ENCODE measurements at places on chromosomes 7 and 10. TPM values are rescaled to one million over a fixed set of nuclear protein-coding genes. Genes with fewer than 3 reads are reported as not detected.

DNA sequence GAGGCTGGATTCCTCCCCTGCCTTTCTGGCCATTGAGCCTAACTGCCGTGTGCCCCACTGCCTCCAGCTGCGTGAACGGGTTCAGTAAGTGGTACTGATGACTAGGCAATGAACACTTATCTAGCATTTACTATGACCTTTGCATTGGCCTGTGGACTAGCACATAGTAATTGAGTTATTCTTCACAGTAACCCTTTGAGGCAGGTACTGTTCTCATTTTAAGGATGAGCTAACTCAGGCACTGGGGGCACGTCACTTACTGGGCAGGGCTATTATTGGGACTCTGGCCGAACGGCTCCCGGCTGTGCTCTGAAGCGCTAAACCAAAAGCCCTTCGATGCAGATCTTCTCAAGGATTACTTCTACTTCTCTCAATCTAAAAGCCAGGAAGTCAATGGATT, 38.3 kb downstream of the WIPF3 start:
- DNase-seq: no peak

DNA sequence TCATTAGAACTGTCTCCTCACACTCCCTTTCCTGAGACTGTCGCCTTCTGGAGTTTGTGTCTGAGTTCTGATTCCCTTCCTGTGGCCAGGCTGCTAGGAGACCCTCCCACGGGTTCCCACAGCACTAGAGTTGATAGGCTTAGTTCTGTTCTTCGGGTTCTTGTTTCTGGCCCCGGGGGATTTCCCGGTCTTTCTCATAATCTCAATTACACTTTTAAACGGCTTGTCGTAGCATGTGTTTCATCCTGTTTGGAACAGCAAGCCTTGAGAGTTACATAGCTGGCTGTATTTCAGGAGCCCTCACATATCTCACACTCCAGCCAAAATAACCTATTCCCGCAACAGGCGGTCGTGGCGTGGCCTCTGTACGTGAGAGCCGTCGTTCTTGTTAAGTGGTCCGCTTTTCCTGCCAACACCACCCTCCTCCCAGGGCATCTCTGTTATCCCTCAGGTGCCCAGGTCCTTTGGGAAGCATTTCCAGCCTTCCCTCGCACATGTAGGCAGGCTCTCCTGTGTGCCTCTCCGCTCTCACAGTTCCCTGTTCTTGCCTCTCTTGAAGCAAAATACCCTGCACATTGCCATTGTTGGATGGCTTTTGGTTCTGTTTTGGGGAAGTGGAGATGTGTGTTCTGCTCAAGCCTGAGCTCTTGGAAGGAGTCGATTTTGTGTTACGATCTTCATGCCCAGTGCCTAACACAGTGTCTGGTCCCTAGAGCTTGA, 46.0 kb downstream of the CDC123 start:
- DNase-seq: no peak

DNA sequence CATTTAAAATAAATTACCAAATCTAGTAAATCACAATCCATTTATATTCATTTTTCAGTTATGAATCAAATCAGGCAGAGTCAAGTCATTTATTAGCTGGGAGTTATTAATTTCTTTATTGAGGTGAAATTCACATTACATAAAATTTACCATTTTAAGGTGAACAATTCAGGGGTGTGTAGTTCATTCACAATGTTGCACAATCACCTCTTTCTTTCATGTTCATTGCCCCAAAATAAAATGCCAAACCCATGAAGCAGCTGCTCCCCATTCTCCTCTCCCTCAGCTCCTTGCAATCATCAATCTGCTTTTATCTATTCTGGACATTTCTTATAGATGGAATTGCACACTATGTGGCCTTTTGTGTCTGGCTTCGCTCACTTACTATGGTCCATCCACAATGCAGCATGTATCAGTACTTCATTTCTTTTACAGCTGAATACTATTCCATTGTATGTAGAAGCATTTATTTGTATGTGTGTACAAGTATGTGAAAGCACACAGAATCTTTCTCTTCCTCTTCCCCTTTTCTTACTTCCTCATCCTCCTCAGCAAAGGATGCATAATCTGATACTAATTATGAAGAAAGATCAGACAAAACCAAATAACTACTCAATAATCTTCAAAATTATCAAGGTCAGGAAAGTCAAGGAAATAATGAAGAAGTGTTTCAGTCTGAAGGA, 60.6 kb downstream of the LMBR1 start:
- no peak for DNase-seq

- DNase-seq: no peak
Observed at GRCh38 chr7:101208794-101209193, 8.0 kb upstream of the MOGAT3 start.

- DNase-seq: no peak
Observed at GRCh38 chr10:59623133-59624121, 86.2 kb downstream of the SLC16A9 start.

- no peak for DNase-seq
Observed at GRCh38 chr7:120695848-120696247, 162.1 kb downstream of the TSPAN12 start.

Gene LAMTOR4
- 630 TPM for polyA plus RNA-seq
